ENCODE measurements at places on chromosomes 2 and 18.
A peak's percentile ranks its signal among the peaks of the same experiment; 100 is the strongest.

- no peak for DNase-seq
Observed at GRCh38 chr2:146964494-146964893, 880.3 kb upstream of the ACVR2A start.

DNA sequence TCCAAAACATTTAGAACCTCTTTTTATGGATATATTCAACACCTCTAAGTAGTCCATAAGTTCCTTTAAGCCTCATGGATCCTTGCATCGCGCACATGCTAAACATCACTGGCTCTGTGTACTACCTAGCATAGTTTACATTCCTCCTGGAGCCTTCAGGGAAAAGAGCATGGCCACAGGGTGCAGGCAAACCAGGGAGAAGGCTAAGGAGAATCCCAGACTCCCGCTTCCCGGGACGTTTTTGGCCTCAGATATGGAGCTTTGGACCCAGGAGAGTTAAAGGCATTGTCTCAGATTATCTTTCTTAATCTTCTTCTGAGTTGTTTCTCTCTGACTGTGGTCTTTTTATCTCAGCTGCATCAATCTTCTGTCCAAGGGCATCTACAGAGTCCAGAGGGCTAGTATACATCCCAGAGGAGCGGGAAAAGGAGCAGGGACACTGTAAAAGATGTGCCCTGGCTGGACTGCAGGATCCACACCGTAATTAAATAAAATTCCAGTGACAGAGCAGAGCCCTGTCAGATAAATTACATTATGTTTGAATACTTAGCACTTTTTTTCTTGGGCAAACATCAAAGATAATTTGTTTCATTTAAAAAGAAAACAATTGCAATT, 36.9 kb downstream of the RIT2 start:
- DNase-seq: no peak

GRCh38 chr2:201344663-201345366, 12.3 kb downstream of the FLACC1 start:
- no peak for DNase-seq

DNA sequence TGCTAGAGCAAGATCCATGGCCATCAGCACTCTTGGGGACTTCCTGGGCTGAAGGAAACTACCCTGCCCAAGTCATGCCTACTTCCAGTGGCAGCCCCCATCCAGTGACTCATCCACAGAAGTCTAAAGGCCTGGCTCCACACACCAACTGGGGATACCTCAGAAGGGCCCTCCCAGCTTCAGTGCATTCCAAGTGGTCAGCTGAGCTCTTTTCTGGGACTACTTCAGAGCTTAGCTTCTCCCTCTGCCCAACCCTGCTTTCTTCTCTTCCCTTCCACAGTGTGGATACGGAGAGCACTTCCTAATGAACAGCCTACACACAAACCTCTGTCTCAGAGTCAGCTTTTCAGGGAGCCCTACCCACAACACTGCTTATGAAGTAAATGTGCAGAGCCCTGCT, 66.5 kb downstream of the CLHC1 start:
- DNase-seq: no peak

DNA sequence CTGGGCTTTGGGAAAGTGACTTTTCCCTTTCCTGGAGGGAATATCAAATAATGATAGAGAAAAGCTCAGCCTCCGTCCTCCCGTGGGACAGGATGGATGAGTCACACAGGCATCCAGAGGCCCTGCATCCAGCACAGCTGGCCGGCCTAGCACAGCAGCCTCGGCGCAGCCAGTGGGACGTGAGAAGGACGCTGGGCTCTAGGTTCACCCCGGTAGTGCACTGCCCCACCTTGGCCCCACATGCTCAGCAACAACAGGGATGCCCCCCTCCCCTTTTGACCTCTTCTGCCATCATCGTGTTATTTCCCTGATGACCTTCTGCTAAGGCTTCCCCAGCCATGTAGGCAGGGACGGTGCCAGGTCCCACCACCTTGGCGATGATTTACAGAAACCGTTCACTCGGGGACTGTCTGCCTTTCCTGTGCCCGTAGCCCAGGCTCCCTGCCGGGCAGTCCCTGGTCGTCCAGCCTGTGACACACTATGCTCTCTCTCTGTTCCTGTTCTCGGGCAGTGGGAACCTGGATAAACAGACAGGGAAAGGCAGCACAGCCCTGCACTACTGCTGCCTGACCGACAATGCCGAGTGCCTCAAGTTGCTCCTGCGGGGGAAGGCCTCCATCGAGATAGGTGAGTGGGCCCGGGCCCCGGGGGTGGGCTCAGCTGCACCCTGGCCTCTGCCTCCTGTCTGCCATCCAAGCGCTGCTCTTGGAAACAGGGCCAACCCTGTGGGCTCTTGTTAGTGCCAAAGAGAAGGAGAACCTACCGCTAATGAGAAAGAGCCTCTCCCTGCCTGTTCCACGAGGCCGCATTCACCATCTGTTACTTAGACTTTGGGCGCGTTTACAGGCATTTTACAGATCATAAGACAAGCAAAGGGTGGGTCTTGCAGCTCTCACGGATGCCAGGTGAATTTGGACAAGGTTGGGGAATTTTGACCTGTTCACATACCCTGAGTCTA, 44.6 kb downstream of the ITGB1BP1 start:
- DNase-seq: no peak

DNA sequence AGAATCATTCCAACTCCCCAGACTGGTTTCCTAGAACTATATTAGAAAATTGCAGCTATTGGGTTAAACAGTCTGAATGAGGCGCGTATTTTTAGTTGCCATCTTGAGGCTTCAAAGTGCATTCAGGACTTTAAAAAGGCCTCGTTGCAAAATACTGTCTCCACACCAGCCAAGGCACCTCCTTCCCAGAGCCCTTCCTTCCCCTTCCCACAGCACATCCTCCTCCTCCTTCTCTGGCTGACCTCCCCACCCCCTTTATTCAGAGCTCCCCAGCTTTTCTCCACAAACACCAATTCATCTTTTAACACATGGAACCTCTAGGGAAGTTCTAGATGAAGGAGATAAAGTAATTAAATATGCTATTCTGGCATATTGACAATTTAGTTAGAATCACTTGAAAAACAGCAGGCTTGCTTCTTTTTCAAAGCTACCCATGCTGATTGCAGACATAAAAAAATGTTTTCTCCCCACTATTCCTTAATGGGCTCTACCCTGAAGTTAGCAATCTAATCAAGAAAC, 90.3 kb downstream of the RTP5 start:
- no peak for DNase-seq

DNA sequence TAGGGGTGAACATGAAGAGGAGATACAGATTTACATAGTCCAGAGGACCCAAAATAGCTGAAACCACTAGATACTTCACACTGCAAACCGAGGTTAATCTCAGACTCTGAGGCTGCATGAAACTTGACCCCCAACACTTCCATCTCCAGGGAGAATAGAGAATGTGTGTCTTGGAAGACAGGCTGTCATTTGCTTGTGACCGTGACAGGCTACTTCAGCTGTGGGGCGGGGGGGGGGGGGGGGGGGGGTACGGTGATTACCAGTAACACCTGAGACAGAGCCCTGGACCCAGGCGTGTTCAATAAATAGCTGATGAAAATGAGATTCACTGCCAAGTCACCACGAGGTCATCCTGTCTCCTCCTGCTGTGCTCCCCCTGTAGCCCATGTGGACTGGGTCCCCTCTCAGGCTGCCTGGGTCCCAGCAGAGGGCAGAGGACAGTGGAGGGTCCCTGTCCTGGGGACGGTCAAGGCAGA, 5.7 kb upstream of the KLHL29 start:
- DNase-seq: no peak

- no peak for DNase-seq
Observed at GRCh38 chr2:210971431-210971830, 415.0 kb downstream of the CPS1 start.

GRCh38 chr2:24832931-24833701, 39.9 kb downstream of the CENPO start:
- DNase-seq: no peak

- DNase-seq: no peak
Observed at GRCh38 chr2:56239437-56239836, 55.6 kb downstream of the CCDC85A start.

DNA sequence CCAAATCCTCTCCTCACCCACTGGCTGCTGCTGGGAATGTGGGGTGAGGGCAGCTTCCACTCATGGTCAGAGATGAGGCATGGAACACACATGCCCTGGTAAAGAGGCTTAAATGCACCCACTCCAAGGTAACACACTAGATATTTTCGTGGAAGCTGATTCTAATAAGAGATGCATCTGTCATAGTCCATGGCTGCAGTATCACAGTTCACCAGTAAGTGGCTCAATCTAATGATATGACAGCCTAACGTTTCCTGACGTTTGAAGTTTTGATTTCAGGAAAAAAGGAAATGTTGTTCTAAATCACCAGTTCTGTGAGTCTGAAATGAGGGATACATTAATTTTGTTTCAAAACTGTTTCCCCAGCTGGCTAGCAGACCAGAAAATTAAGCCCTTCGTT, 38.2 kb downstream of the LCT start:
- no peak for DNase-seq

GRCh38 chr2:113978524-113979190, 88.8 kb downstream of the ACTR3 start:
- DNase-seq: no peak

DNA sequence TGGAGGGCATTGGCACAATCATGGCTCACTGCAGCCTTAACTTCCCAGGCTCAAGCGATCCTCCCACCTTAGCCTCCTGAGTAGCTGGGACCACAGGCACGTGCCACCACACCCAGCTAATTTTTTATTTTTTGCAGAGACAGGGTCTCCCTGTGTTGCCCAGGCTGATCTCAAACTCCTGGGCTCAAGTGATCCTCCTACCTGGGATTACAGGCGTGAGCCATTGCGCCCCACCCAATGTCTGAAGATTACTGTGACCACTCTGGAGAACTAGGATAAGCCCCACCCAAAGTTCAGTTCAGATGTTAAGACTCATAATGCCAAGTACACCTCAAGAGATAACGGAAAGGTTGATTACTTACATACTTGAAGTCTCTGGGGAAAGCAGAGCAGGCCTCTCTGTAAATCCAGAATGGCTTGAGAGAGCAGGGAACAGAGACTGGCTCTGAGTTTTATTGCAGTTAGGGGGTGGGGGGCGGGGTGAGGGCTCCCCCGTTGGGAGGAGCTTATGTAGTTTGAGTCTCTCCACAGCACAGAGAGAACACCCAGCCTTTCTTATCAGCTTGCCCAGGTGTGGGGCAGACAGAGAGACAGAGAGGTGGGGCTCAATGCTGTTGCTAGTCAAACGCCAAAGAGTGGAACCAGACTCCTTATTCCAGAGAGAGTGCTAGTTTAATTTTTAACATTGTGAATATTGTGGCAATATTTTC, 26.5 kb upstream of the ERICH2 start:
- no peak for DNase-seq

GRCh38 chr2:38187541-38188011, 111.6 kb upstream of the CYP1B1 start:
- DNase-seq: no peak

- no peak for DNase-seq
Observed at GRCh38 chr2:205103699-205104098, 558.4 kb downstream of the PARD3B start.

DNA sequence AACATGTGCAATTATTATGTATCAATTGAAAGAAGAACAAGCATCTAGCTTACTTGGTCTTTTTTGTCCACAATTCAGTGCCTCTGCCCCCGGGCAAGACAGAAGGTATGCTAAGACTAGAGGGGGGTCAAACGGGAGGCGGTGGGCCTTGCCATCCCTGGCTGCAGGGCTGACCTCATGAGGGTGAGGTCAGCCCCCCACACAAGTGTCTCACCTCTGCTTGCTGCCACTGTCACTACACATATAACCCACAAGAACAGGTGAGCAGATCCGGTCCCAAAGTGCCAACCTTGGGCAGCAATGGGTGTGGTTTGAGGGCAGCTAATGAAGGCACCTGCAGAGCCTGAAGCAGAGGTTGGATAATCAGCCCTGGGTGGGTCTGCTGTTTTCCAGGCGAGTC, 71.5 kb downstream of the EDAR start:
- no peak for DNase-seq

GRCh38 chr2:113129519-113130078, 2.2 kb downstream of the IL1RN start:
- no peak for DNase-seq

GRCh38 chr18:6428851-6429395, 14.2 kb upstream of the L3MBTL4 start:
- DNase-seq: no peak

- no peak for DNase-seq
Observed at GRCh38 chr2:71129114-71129901, 721 bp downstream of the MCEE start.

DNA sequence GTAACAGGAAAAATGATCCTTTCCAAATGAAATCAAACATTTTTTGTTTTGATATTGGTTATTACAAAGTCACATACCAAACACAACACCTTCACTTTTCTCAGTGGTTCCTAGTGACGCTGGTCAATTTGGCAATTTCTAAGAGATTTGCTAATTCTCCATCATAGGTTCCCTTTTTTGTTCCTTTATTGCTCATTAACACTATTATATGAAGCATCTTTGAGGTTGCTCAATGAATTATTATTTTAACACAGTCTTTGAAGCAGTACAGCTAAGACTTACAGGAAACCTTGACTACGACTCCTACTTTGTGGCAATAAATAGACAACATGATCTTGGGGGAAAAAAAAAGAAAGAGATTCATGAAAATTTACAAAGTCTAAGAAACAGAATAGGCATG, 152.2 kb upstream of the VRK2 start:
- no peak for DNase-seq

GRCh38 chr2:30265052-30266015, 34.0 kb downstream of the LBH start:
- peak; percentile 3 for DNase-seq

GRCh38 chr2:86232910-86233309, 33.7 kb downstream of the MRPL35 start:
- no peak for DNase-seq

GRCh38 chr18:32360682-32361345, 109.9 kb downstream of the GAREM1 start:
- DNase-seq: no peak

- peak; percentile 59 for DNase-seq
Observed at GRCh38 chr2:207531032-207531952, 1.5 kb downstream of the CREB1 start.

- DNase-seq: no peak
Observed at GRCh38 chr18:10304853-10305252, 149.6 kb upstream of the APCDD1 start.

DNA sequence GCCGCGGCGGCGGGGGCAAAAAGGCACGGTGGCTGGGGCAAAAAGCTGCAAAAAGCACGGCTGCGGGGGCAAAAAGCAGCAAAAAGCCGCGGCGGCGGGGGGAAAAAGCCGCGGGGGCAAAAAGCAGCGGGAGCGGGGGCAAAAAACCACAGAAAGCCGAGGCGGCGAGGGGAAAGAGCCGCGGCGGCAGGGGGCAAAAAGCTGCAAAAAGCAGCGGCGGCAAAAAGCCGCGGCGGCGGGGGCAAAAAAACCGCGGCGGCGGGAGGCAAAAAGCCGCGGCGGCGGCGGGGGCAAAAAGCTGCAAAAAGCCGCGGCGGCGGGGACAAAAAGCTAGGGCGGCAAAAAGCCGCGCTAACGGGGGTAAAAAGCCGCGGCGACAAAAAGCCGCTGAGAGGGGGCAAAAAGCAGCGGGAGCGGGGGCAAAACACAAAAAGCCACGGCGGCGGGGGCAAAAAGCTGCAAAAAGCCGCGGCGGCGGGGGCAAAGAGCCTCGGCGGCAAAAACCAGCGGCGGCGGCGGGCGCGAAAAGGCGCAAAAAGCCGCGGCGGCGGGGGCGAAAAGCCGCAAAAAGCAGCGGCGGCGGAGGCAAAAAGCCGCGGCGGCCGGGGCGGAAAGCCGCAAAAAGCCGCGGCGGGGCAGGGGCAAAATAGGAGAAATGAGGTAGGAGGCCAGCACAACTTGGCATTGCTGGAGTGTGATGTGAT, 123.4 kb downstream of the ANKRD30BL start:
- peak; percentile 5 for DNase-seq

GRCh38 chr2:225787497-225787896, 388.0 kb downstream of the NYAP2 start:
- no peak for DNase-seq

- peak; percentile 2 for DNase-seq
Observed at GRCh38 chr2:144703852-144704708, 184.2 kb upstream of the ZEB2 start.
